ENCODE measurements at places on chromosomes 5 and 9. TPM values are rescaled to one million over a fixed set of nuclear protein-coding genes. Genes with fewer than 3 reads are reported as not detected.

GRCh38 chr9:126754436-126755316 lies 50.2 kb upstream of the ZBTB43 start:
- peaks cover 37% of the 10 kb centered on the region for H3K27me3 ChIP-seq
- H3K4me1 ChIP-seq: no peaks in the 10 kb centered on the region
- no peak overlapping the region for H3K4me3 ChIP-seq

GRCh38 chr9:132639322-132639721 lies 30.5 kb downstream of the DDX31 start:
- peaks cover 35% of the 10 kb centered on the region for H3K36me3 ChIP-seq
- no peak overlapping the region for H3K4me3 ChIP-seq
- H3K27me3 ChIP-seq: no peaks in the 10 kb centered on the region
- DNase-seq: no peak
- H3K27ac ChIP-seq: no peak overlapping the region
- H3K4me1 ChIP-seq: no peaks in the 10 kb centered on the region

DNA sequence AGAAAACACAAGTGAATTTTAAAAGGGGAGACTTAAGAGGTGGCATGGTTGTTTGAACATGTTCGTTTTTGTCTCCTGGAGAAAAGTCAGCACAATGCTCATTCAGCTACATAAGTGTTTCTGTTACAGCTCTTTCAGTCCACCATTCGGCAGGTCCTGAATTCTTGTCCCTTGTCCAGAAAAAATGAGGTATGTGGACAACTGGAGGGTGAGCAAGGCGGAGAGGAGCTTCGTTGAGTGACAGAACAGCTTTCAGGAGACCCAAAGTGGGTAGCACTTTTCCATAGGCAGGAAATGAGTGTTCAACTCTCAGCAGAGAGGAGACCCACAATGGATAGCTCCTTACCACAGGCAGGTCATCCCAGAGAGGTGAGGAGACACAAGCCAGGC lies 4.9 kb downstream of the PDCD1LG2 start:
- no peak overlapping the region for H3K27ac ChIP-seq
- H3K4me1 ChIP-seq: peaks cover 18% of the 10 kb centered on the region
- no peak for DNase-seq
- H3K36me3 ChIP-seq: no peaks in the 10 kb centered on the region
- H3K4me3 ChIP-seq: no peak overlapping the region

DNA sequence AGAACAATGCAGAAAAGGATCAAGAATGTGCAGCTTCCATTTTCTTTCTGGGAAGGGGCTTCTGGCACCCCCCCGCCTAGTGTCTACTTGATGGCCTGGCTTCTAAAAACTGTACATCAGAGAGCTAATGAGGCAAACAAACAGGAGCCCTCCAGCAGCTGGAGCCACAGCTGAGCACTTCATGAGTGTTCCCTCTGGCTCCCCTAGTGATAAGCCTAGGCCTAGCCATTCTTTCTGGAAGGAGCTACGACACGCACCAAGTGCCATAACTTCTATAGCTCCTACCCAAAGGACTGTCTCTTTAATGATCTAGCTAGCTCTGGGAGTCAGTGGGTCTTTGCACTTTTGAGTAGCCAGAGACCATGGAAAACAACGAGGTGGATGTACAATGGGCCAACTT lies 66.1 kb downstream of the DNAH5 start:
- H3K4me1 ChIP-seq: no peaks in the 10 kb centered on the region
- H3K4me3 ChIP-seq: no peak overlapping the region
- peaks cover 5% of the 10 kb centered on the region for H3K27me3 ChIP-seq
- H3K36me3 ChIP-seq: peaks cover 4% of the 10 kb centered on the region

DNA sequence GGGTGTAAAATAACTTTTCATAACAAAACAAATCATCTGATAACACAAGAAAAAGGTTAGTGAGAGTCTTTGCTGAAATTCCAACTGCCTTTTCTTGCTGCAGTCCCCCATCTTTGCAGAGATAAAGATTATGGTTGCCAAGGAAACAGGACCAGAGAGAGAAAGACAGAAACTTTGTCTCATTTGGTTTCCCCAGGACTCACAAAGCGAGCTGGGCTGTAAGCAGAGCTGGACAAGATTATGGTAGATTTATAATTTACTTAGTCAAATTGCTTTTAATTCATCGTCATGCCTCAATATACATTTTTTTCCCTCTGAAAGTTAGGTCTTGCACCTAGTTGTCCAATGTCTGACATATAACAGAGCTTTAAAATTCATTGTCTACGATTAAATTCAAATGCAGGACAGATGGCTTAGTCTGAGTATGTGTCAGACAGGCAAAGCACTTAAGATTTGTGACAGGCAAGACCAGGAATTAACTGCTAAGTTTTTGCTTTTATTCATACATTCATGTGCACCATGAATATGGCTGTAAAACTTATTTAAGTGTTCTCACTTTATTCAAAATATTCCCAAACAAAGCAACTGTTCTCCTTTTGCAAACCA lies 17.4 kb downstream of the ENC1 start:
- H3K27me3 ChIP-seq: no peaks in the 10 kb centered on the region
- no peak overlapping the region for H3K4me3 ChIP-seq
- peaks cover 8% of the 10 kb centered on the region for H3K36me3 ChIP-seq
- no peak for DNase-seq
- H3K4me1 ChIP-seq: peaks cover 15% of the 10 kb centered on the region

GRCh38 chr5:41610386-41610785 lies 100.0 kb upstream of the PLCXD3 start:
- H3K36me3 ChIP-seq: peaks cover 5% of the 10 kb centered on the region
- no peak for DNase-seq
- no peak overlapping the region for H3K27ac ChIP-seq

DNA sequence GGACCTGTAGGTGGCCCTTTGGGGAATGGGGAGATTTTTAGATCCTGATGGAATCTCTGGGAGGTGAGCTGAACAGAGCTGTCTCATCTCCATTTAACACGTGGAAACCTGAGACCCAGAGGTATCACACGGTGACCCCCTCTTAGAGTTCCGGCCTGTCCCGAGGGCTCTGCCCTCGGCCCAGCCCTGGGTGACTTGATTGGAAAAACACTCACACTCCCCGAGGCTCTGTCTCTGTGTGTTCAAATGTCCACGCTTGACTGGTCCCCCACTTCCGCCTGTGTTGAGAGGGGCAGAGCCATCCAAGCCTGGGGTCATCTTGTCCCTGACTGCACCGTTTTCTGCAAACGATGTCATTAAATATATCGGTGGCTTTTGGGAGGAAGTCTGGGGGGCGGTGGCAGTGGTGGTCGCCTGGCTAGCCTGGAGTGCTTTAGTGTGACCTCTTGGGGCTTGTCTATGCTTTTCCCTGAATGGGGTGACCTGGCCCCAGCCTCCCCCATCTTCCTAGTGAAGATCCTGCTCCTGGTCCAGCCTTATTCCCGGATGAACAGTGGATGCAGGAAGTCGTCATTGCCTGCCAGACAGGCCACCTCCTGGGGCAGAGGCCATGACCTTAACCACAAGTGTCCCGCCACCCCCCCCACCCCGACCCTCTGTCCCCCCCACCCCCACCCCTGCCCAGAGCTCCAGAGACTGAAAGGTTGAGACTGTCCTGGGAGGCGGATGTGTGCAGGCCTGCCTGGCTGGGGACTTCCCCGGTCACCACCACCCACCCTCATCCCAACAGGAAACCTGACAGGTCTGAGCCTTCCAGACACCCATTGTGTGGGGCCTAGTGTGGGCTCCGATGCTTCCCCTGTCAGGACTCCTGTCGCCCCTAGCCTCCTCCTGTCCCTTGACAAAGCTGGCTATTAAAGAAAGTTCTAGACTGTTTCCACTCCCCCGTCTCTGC lies 5.3 kb upstream of the DAB2IP start:
- no peaks in the 10 kb centered on the region for H3K36me3 ChIP-seq
- no peak overlapping the region for H3K27ac ChIP-seq
- peaks cover 19% of the 10 kb centered on the region for H3K4me1 ChIP-seq
- H3K27me3 ChIP-seq: no peaks in the 10 kb centered on the region
- peak; percentile 65 for DNase-seq
- H3K4me3 ChIP-seq: no peak overlapping the region

GRCh38 chr5:79255786-79256557 lies 20.0 kb downstream of the JMY start:
- no peaks in the 10 kb centered on the region for H3K36me3 ChIP-seq
- H3K27me3 ChIP-seq: no peaks in the 10 kb centered on the region
- DNase-seq: no peak
- no peak overlapping the region for H3K4me3 ChIP-seq
- peaks cover 10% of the 10 kb centered on the region for H3K4me1 ChIP-seq
- H3K27ac ChIP-seq: no peak overlapping the region

GRCh38 chr9:2013743-2014475 lies 1.2 kb upstream of the SMARCA2 start:
- DNase-seq: no peak
- peak overlapping the region; percentile 98 for H3K4me3 ChIP-seq
- H3K4me1 ChIP-seq: peaks cover 22% of the 10 kb centered on the region
- peak overlapping the region; percentile 94 for H3K27ac ChIP-seq
- no peaks in the 10 kb centered on the region for H3K36me3 ChIP-seq

DNA sequence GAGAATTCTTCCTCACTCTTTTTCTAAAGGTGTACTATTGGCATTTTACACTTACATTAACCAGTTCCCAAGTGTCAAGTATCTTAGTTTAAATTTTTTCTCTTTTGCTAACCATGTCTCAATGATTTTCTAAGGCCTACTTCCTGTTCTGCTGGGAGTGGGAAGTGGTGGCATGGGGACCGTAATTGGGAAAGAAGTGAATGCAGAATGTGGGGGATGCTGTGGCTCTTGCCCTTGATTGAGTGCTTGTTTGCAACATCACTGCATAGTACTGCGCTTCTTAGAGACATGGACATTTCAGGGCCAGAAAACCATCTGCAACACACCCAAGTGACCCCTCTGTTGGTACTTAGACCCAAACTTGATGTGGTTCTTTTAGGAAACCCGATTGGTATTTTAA lies 32.8 kb downstream of the MRRF start:
- no peak overlapping the region for H3K4me3 ChIP-seq
- H3K27ac ChIP-seq: no peak overlapping the region
- H3K36me3 ChIP-seq: peaks cover 13% of the 10 kb centered on the region
- no peaks in the 10 kb centered on the region for H3K27me3 ChIP-seq
- DNase-seq: no peak

GRCh38 chr9:10274988-10275387 lies 337.8 kb downstream of the PTPRD start:
- H3K4me3 ChIP-seq: no peak overlapping the region
- peaks cover 16% of the 10 kb centered on the region for H3K4me1 ChIP-seq
- H3K27me3 ChIP-seq: no peaks in the 10 kb centered on the region

DNA sequence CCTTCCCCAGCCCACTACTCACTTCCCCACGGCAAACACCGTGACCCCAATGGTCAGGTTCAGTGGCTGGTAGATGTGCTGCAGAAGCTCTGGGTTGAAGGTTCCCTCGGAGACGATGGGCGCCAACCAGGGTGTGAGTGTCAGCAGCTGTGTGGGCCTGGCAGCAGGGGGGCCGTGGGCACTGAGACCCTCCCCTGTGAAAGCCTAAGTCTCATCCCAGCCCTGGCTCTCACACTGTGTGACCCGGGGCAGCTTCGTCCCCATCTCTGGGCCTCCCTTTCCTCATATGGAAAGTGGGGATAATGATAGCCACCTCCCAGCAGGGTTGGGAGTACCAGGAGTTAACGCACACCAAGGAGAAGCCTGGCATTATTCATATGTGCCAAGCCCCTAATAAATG lies 8.6 kb downstream of the GBGT1 start:
- H3K27ac ChIP-seq: no peak overlapping the region
- DNase-seq: peak; percentile 79
- no peaks in the 10 kb centered on the region for H3K27me3 ChIP-seq
- H3K36me3 ChIP-seq: peaks cover 3% of the 10 kb centered on the region
- H3K4me1 ChIP-seq: no peaks in the 10 kb centered on the region

DNA sequence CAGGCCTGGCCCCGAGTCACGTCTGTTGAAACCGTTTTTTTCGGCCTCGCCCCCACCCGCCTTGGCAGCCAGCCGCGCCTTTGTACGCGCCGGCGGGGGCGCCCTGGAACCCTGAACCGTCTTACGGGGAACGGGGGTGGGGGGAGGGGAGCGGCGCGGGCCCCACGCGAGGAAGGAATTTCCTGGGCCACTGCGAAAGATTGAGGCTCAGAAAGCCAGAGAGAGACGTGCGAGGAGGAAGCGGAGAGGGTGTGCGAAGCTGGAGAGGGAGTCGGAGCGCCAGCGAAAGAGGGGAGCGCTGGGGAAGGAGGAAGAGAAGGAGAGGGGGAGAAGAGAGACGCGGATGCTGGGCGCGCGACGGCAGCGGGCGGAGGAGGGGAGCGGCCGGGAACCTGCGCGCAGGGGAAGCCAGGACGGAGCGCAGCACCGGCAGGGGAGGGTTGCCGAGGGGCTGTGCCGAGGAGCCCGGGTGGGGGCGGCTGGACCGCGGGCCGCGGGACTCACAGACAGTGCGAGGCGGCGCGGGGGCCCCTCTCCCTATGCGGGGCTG lies 4.6 kb upstream of the PRDM12 start:
- peaks cover 14% of the 10 kb centered on the region for H3K4me1 ChIP-seq
- H3K4me3 ChIP-seq: no peak overlapping the region
- peaks cover 70% of the 10 kb centered on the region for H3K27me3 ChIP-seq
- peaks cover 2% of the 10 kb centered on the region for H3K36me3 ChIP-seq
- DNase-seq: no peak

- no peak overlapping the region for H3K4me3 ChIP-seq
- DNase-seq: no peak
- peaks cover 3% of the 10 kb centered on the region for H3K4me1 ChIP-seq
- no peak overlapping the region for H3K27ac ChIP-seq
- peaks cover 5% of the 10 kb centered on the region for H3K36me3 ChIP-seq
These were observed 98.5 kb downstream of the MTREX start for GRCh38 chr5:55406292-55406691.

DNA sequence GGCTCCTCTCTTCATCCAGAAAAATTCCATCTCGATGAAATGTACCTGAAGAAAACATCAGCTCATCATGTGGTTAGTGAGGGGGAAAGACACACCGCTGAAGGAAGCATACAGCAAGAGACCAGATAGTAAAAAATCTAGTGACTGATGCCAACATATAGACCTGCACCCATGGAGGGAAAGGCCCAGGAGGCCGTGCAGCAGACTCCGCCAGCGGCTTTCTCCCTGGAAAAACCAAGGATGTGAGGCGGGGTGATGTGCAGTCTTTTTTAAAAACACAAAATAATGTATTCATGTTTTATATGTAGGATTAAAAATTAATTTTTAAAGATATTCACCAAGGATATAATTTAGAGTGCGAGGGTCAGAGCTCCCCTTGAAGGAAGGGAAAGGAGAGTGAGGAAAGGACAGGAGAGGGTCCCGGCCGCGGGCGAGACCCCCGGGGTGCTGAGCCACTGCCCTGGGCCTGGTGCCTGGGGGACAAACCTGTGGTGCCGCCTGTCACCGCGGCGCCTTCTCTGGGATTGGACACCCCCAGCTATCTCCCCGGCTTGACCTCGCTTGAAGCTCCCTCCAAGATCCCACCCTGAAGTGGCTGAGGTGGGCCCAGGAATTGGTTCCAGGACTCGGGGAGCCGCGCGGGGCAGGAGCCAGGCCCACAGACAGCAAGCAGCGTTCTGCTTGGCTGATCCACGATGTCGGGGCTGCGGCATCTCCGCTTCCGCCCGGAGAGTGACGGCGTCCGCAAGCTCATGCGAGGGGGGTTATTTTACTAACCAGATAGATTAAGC lies 12.1 kb upstream of the UNC5A start:
- H3K36me3 ChIP-seq: no peaks in the 10 kb centered on the region
- DNase-seq: peak; percentile 72
- H3K4me3 ChIP-seq: no peak overlapping the region
- H3K27me3 ChIP-seq: peaks cover 46% of the 10 kb centered on the region

The GFRA3 gene
- 0.23 TPM for total RNA-seq

The GDF9 gene
- total RNA-seq: 0.29 TPM

The CNTFR gene
- not detected for total RNA-seq

The PCDHA11 gene
- 6.0 TPM for total RNA-seq

The GKAP1 gene
- total RNA-seq: 2.6 TPM

The TTC23L gene
- total RNA-seq: 1.0 TPM

The PPP1R26 gene
- 19.5 TPM for total RNA-seq

The PCAT7 gene
- total RNA-seq: 10.2 TPM

Measured in chondrocyte (in vitro differentiated cells).